Large intestine (tissue), 12 donors: ENCODE measurements at places on chromosomes 3 and 15. TPM values are rescaled to one million over a fixed set of nuclear protein-coding genes. Genes with fewer than 3 reads are reported as not detected.

DNA sequence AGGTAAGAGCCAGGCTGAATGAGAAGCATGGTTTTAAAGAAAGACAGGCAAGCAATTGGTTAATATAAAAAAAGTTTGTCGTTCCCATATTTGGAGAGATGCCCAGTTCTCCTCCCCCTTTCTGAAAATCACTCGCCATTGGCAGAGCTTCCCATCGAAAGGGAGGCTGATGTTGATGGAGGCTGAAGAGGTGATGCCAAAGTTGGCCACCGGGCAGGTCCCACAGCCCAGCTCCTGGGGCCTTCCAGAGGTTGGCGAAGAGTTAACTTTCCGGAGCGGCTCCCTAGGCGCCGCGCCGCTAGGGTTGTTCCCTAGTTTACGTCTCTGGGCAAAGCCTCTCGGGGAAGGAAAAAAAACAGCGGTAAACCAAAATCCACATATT is 793 bp downstream of the PCOLCE2 start:
- DNase-seq, result peak; percentile 28

DNA sequence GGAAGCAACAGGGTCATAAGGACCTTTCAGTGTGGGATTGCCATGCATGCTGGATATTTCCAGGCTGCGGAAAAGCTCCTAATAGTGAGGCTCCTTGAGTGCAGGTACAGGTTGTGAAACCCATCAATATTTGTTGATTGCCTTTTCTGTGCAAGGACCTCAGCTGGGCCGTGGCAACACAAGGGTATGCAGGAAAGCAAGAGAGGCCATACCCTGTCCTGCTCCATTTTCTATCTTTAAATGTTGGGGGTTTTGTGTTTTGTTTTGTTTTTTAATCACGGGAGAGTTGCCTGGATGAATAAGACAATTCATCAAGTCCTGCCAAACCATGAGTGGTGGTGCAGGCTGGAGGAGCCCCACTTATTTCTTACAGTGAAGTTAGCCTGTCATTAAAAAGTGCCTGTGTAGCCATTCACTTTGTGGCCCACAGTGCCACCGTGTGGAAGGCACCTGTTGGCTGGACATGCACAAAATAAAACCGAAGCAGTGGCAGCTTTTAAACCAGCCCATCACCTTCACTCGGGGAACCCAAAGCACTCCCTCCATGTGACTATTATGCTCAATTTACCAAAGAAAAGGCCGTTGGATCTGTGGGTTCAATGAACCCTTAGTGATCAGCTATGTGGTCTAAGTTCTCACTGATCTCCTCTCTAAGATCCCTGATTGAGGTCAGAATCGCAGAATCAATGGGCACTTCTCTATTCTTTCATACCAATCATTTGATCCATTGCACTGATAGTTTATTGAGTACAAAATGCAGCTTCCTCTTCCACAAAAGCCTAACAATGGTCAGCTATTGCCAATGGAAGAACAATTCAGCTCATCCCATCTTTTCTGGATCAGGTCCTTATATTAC is 42.2 kb downstream of the CLDN18 start:
- peak; percentile 13 for DNase-seq

GRCh38 chr3:172692751-172693338 is 18.0 kb downstream of the NCEH1 start:
- no peak for DNase-seq

- peak; percentile 68 for DNase-seq
These were observed 91.5 kb upstream of the CHD2 start for GRCh38 chr15:92808598-92809063.

Gene NPAP1
- 0.36 TPM for polyA plus RNA-seq

Gene NR1I2
- 89.1 TPM for polyA plus RNA-seq

Gene BSN
- polyA plus RNA-seq, result 1.3 TPM

Gene ZMYND10
- 0.99 TPM for polyA plus RNA-seq

Gene SCAPER
- 28.0 TPM for polyA plus RNA-seq
